Muscle of arm (tissue), 14 donors: ENCODE measurements at places on chromosomes 4 and X. TPM values are rescaled to one million over a fixed set of nuclear protein-coding genes. Genes with fewer than 3 reads are reported as not detected.

Gene MTMR1
- not detected for polyA plus RNA-seq

- DNase-seq: no peak
These were observed 44.0 kb downstream of the BRCC3 start for GRCh38 chrX:155115174-155115819.

GRCh38 chrX:41796046-41796445 lies 72.1 kb downstream of the GPR82 start:
- DNase-seq: no peak

Gene PRR27
- polyA plus RNA-seq: not detected

DNA sequence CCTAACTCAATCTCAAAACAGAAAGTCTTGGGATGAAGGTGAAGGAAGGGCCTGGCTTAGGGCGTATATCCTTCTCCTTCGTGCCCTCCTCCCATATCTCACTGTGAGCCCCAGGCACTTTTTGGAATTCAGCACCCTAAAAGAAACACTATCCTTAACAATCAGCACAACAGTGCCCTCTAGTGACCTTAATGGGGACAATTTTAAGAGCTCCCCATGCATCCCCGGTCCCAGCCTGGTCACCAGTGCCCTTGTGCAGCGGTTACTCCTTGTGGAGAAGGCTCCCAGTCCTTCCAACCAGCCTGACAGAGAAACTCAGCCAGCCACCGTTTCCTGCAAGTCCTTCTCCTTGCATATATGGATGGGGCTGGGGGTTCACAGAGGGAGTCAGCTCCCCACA lies 4.2 kb downstream of the PAK3 start:
- no peak for DNase-seq

GRCh38 chr4:82467471-82467870 lies 37.1 kb downstream of the ENOPH1 start:
- DNase-seq: no peak

Gene FATE1
- polyA plus RNA-seq: not detected

Gene SOWAHD
- 0.41 TPM for polyA plus RNA-seq

GRCh38 chr4:81469781-81470455 lies 1.8 kb downstream of the RASGEF1B start:
- no peak for DNase-seq

DNA sequence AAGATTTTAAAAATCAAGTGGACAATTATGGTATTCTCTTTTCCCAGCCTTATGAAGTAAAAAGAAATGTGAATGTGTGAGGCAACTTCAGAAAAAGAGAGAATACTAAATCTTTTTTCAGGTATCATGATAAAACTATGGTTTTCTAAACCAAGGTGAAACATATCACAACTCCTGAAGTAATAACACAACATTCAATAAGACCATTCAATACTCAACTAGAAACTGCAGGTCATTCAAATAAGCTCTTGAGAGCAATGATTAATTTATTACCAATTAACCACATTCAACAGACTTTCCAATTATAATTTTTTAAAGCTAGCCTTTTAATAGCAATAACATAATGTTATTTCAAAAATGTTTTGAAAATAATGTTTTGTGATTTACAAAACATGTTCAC lies 35.8 kb downstream of the SLC10A7 start:
- no peak for DNase-seq
